ENCODE measurements at places on chromosomes 5 and 9.
A peak's percentile ranks its signal among the peaks of the same experiment; 100 is the strongest.

DNA sequence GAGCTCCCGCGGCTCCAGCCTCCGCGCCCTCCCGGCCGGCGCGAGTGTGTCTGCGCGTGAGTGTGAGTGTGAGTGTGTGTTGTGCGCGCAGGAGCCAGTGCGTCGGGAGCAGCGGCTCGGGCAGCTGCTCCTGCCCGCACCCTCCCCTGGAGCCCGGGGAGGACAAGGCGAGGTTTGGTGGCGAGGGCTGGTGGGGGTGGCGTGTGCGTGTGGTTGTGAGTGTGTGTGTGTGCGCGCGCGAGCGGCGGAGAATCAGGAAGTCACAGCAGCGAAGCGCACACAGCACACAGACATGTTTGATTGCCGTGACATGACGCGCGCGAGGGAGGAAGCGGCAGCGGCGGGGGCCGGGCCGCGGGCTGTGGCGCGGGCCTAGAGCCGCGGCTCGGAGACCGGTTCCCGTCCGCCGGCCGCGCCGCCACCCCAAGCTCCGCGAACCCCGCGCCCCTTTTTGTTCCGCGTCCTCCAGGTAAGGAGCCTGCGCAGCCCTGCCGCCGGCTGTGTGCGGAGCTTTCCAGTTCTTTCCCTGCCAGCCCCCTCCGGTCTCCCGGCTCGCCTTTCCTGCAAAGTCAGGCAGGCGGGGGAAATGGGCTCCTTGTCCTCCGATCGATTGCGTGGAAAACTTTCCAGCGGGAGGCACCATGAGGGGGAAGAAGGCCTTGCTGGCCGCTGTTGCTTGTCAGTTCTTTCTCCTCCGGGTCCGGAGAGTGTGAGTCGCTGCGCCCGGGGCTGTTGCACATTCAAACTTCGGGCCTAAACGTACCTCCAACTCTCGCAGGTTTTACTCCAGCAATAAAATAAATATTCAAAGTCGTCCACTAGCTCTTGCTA, 2.4 kb downstream of the SMARCA2 start:
- DNase-seq, result peak; percentile 74

DNA sequence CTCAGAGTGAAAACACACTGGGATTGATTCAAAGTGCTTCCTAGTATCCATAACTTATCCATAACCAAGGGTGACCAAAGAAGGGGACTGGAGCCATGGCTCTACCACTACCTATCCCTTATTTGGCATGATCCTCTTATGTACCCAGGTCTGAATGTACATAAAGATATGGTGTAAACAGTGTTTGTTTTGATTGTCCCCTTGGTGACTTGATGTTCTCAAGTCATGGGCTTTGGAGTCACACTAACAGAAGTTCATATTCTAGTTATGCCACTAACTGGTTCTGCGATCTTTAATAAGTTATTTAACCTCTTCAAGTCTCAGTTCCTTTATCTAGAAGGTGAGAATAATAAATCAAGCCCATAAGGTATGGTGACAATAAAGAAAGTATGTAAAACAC, 283.4 kb upstream of the PTGER4 start:
- no peak for DNase-seq

- no peak for DNase-seq
Observed at GRCh38 chr9:27337236-27337635, 40.3 kb upstream of the EQTN start.

DNA sequence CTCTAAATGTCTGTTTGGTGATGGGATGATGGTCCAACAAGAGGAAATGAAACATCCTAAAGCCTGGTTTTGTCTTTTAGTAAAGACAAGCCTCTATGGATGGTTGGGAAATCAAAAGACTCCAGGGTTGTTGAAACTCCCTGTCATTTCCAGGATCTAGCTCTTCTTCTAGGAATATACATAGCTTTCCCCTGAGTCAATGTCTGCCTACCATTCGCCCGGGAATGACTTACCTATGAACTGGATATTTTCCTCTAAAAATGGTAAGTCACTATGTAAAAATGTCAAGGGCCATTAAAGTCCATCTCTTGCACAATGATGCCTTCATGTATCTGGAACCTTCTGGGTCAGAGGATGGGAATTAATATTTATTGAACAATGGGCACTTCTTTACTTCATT, 11.1 kb upstream of the KIF12 start:
- DNase-seq, result no peak

- DNase-seq, result no peak
Observed at GRCh38 chr9:14887149-14887548, 23.1 kb downstream of the FREM1 start.

GRCh38 chr9:1759009-1759408, 256.1 kb upstream of the SMARCA2 start:
- no peak for DNase-seq

DNA sequence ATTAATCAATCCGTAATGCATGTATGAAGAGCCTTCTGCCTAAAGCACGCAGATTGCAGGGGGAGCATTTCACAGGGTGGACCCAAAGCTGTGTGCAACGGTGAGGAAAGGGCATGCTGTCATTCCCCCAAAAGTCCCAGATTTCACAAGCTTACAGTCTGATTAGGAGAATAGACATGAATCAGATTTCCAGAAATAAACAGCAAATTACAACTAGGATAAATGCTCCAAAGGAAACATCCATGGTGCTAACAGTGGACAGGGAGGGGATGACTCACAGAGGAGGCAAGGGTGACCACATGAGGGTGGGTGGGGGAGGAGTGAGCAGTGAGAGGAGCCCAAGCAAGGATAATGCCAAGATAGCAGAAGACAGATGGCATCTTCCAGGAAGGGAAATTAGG, 258.4 kb upstream of the TAS2R1 start:
- DNase-seq, result no peak
